Glomerular endothelial cell (primary cell): ENCODE measurements at places on chromosomes 6 and 20.

- no peak for DNase-seq
Measured at GRCh38 chr6:168908887-168909286, 344.8 kb downstream of the THBS2 start.

DNA sequence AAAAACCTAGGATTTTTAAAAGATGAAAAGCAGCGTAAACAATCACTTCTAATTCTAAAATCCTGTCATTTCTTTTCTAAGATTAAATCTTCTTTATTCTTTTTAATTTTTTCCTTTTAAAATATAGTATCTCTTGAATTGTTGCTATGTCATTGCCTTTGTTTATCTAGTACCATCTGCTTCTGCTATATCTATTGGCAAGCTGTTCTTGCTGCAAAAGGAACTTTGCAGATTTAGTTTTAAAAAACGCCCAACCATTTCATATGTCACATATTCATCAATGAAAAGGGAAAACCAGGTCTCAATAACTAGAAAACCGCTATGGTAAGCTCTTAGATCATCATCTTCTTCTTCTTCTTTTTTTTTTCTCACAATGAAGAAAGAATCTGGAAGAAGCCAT, 11.5 kb upstream of the EEF1A1 start:
- no peak for DNase-seq

DNA sequence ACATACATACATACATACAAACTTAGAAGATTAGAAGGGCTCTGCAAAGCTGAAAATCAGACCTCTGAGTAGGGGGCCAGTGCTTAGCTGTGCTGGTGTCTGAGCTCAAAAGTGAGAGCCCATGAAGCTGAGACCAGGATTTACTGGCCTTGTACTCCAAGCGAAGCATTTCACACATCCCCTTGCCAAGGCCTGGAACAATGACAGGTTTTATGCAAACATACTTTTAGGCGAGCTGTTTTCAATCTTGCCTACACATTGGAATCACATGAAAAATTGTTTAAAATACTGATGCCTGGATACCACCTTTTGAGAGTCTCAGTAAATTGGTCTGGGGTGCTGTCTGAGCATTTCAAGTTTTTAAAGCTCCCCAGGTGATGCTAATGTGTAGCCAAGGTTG, 80.9 kb upstream of the SRSF6 start:
- no peak for DNase-seq

- DNase-seq, result no peak
Measured at GRCh38 chr20:56624786-56625681, 4.1 kb upstream of the TFAP2C start.

GRCh38 chr6:64815718-64816117, 891.3 kb downstream of the EYS start:
- DNase-seq, result no peak

GRCh38 chr6:145863988-145864616, 49.5 kb upstream of the FBXO30 start:
- DNase-seq, result no peak

DNA sequence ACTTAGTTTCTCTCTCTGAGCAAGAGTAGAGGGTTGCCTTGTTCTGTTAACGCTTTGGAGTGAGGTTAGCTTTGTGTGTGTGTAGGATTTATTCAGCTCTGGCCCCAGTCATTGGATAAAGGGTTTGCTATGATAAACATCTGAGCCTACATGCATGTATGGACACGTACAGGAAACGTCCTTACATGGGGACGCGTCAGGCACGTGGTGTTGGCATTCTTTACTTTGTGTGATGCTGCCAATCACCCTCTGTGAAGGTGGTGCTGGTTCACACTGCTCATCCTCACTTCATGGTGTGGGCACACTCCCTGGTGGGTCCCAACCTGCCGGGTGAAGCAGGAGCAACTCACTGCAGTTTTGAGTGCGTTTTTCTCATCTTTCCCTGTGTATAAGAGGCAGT, 53.4 kb upstream of the CD93 start:
- DNase-seq, result no peak

- no peak for DNase-seq
Measured at GRCh38 chr6:158624684-158625682, 19.6 kb downstream of the DYNLT1 start.

GRCh38 chr20:1949347-1950100, 44.3 kb downstream of the PDYN start:
- DNase-seq, result no peak

- no peak for DNase-seq
Measured at GRCh38 chr20:5140195-5140594, 13.4 kb downstream of the CDS2 start.

GRCh38 chr20:25177890-25178321, 17.6 kb upstream of the ENTPD6 start:
- no peak for DNase-seq

- DNase-seq, result no peak
Measured at GRCh38 chr20:23449421-23449820, 3.3 kb downstream of the CST11 start.

GRCh38 chr20:37727957-37728634, 34.3 kb downstream of the CTNNBL1 start:
- no peak for DNase-seq

GRCh38 chr6:3643921-3644738, 107.4 kb downstream of the PXDC1 start:
- DNase-seq, result no peak

- no peak for DNase-seq
Measured at GRCh38 chr6:87702589-87702945, 534 bp upstream of the AKIRIN2 start.

- no peak for DNase-seq
Measured at GRCh38 chr6:95935736-95936135, 80.0 kb upstream of the FUT9 start.

DNA sequence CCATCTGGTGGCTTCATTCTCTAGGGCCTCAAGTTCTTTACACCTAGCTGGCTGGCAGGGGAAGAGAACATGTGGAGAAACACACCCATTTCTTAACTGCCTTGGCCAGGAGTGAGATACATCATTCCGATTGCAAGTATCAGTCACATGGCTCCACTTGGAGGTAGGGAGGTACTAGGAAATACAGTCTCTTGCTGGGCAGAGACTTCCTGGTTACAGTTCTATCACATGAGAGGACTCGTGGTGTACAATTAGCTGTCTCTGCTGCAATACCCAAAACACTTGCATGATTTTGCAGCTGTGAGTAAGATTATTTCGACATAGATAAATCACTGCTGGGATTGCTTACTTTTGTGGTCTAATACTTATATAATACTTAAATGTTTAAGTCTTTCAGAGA, 51.1 kb downstream of the GTF2H5 start:
- DNase-seq, result no peak

- no peak for DNase-seq
Measured at GRCh38 chr20:24730750-24731149, 218.3 kb upstream of the CST7 start.

DNA sequence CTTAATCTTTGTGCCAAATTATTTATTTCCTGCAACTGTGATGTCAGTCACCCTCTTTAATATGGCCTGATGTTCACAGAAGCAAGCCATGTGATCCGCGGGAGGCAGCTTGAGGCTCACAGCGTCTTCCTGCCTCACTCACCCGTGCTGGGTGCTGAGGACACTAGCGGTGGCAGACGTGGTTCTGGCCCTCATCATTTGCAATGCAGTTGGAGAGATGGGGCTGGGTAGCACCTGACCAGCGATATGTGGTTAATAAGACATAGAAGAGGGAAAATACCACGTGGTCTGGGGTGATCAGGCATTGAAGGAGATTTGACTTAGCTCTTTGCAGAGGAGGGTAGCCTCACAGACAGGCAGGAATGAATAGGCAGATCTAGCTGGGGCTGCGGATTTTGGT, 264.7 kb downstream of the TMEM242 start:
- DNase-seq, result no peak

DNA sequence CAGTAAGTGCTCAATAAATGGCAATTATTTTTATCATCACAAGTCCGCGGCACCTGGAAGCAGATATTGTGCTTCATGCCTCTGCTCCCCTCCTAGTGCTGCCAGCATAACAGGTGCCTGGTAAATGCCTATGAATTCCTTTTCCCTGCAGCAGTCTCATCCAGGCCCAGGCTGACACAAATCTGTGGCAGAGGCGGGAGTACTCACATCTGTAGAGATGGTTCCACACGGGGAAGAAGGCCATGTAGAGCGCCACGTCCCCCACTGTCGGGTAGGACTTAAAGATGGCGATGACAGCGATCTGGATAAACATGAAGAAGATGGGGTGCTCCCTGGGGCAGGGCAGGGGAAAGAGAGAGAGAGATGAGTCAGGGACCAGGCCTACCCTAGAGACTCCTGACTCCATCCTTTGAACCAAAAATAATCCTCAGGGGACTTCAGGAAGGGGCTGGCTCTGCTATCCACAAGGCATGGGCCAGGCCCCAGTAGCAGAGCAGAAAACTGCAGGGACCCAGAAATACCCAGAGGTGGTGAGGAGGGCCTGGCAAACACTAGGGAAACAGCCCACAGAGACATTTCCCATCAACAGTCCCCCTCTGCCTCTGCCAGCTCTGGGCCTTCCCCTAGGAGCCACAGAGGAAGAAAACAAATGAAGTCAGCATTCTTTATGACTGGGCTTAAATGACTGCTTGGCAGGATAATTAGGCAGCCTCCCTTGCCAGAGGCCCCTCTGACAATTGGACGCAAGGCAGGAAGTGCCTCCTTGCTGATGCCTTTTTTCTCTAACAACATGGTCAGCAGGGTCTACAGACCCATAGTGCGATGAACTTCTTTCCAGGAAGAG, 23.0 kb downstream of the MAP1LC3A start:
- no peak for DNase-seq

GRCh38 chr20:35561268-35561667, 19.4 kb downstream of the ERGIC3 start:
- no peak for DNase-seq

GRCh38 chr20:49292010-49292409, 14.2 kb upstream of the ZNFX1 start:
- no peak for DNase-seq
